ENCODE measurements at places on chromosomes 1 and 21. TPM values are rescaled to one million over a fixed set of nuclear protein-coding genes. Genes with fewer than 3 reads are reported as not detected.

ACTL8 gene
- not detected for polyA plus RNA-seq

CA6 gene
- polyA plus RNA-seq: not detected

NAV1 gene
- polyA plus RNA-seq: 24.3 TPM

C1orf141 gene
- not detected for polyA plus RNA-seq

LCE7A gene
- not detected for polyA plus RNA-seq

KCNA3 gene
- polyA plus RNA-seq: 0.25 TPM

NBPF1 gene
- 163 TPM for polyA plus RNA-seq

All from muscle of back (tissue), 13 donors.